Hematopoietic multipotent progenitor cell (in vitro differentiated cells): ENCODE measurements at places on chromosomes 2 and 18. TPM values are rescaled to one million over a fixed set of nuclear protein-coding genes. Genes with fewer than 3 reads are reported as not detected.

DNA sequence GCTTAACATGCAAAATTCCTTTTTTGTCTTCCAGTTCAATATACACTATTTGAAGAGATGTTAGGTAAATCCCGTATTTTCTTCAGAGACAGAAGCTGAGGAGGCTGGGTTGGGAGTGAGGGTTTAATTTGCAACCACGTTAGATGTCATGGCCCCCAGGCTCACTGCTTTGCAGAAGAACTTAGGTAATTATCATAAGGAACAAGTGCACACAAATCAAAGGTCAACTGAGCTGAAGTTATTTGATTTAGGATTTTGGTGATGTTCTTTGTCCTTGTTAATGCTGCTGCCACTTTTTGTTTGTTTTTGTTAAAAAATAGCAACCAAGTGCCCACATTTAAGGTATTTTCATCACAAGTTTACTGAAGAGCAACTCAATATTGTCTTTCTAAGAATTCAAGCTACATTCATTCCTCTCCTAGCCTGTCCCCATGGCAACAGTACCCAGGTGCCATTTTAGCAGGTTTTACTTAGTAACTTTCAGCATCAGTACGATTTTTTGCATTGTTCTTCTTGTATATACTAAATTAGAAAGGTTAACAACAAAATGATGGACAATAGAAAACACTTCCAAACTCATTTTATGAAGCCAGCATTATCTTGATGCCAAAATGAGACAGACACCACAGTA lies 62.9 kb upstream of the NDUFV2 start:
- DNase-seq = no peak

DNA sequence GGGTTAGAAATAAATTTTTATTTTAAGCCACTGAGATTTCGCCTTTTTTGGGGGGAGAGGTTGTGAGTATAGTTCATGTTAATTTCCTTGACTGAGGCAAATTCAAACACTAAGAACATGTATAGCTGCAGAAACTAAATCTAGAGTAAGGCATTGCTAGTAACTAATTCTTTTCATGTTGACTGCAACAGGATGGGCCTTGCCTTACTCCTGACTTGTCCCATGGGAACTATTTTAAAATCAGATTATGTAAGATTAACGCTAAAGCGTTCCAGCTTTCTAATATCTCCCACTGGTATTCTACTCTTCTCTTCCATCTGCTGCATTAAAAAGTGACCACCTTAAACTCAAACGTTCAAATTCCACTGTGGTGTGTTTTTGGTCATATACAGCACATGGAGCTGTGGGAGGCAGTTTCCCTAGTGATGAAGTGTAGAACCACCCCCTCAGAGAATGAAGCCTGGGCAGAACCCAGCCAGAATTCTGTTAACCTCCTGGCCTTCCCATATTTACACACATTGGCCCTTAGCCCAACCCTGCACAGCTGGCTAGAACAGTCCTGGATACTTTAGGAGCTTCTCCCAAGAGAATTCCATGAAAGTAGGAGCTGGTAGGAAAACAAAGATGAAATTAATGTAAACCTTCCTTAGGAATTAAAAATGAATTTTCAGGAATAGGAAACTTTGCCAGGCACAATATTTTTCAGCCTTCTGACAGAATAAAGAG lies 687.8 kb downstream of the SLC4A3 start:
- no peak for DNase-seq

- DNase-seq = no peak
Observed at GRCh38 chr2:158191076-158191895, 89.6 kb downstream of the UPP2 start.

GRCh38 chr18:8787371-8787670 lies 82.0 kb downstream of the MTCL1 start:
- DNase-seq = no peak

DNA sequence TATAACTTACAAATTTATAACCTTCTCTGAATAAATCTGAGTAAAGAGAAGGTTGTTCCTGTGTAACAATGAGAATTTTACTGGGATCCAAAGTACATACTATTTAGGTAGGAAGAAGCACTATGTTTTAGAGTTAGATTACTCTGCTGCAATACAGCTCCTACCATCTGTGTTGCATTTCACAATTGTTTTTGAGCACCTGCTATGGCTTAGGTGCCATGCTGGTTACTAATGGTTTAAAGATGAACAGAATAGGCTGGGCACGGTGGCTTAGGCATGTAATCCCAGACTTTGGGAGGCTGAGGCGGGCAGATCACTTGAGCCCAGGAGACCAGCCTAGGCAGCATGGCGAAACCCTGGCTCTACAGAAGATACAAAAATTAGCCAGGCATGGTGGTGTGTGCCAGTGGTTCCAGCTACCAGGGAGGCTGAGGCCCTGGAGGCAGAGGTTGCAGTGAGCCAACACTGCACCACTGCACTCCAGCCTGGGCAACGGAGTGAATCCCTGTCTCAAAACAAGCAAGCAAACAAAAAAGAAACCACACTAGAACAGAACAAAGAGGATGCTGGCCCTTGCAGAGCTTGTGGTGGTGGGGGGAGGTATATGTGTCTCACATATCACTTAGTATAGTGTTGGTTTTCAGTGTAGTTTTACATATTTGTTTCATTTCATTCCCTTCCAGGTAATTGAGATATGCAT lies 56.7 kb downstream of the SPTBN1 start:
- DNase-seq = no peak

DNA sequence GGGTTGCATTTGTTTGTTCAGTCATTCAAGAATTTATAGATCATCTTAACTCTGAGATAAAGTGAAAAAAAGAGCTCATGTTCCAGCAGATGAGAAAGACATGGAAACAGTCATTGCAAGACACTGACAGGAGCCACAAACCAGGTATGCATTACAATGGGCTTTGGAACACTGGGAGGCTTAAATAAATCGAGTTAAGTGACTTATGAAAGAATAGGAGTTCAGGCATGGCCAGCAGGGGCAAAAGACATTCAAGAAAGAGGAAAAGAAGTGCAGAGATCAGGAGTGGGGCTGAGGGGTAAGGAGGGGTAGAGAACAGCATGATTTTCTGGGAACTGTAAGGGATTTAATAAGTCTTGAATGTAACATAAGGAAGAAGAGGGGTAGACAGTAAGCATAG lies 121.2 kb upstream of the EPC2 start:
- DNase-seq = no peak

DNA sequence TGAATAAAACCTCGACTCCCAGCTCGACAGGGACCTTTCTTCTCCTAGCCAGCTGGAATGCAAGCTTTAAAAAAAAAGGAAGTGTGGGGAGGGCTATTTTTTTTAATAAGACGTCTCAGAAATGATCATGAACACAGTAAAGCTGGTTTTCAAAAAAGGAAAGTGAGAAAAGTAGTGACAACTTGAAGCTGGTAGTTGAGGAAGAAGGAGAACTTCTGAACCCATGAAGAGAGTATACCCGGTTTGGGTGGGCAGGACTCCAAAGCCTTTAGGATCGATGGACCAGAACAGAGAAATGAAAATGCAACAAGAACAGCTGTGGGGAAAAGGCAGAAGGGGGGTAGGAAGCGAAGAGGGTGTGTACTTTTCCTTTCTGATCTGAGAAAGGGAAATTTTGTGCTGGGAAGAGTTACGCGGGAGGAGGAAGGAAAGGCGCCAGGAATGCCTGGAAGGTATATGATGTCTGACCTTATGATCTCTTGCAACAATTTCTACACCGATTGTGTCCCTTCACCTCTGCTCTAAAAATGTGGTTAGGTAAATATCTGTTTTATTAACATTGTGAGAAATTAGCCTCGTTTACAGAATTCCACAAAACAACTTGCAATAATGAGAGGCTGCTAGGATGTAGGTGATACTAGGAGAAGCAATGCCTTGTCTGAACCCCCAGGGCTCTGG lies 22.6 kb upstream of the CYP1B1 start:
- no peak for DNase-seq

The PLEKHA3 gene
- 4.8 TPM for total RNA-seq

The MARCHF4 gene
- total RNA-seq = under 0.01 TPM
